ENCODE measurements at places on chromosomes 6 and 20.

GRCh38 chr6:110422444-110422822 is 7.1 kb upstream of the DDO start:
- no peak for ATAC-seq

DNA sequence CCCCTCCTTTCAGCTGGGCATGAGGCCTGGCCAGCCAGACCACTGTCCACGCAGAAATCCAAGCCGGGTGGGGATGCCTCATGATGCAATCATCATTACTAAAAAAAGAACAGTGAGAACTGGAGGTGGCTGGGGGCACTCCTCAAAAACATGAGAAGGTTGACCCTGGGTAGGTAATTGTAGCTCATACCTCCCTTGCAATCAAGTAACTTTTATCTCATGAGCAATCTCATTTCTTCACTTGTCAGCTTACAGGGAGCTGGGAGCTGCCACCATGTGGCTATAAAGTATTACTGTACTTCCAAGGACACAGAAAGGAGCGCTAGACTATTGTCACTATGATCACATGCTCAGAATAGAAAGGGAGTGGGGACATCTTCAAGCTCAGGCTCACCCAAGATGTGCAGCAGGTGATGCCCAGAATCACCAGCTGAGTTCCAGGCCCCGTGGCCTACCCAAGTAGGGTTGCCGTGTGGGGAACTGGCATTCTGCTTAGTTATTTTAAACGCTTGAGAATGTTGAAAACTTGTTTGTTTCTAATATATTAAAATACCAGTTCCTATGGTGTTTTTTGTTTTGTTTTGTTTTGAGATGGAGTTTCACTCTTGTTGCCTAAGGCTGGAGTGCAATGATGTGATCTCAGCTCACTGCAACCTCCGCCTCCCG is 3.0 kb upstream of the CDH26 start:
- peak; percentile 71 for ATAC-seq

DNA sequence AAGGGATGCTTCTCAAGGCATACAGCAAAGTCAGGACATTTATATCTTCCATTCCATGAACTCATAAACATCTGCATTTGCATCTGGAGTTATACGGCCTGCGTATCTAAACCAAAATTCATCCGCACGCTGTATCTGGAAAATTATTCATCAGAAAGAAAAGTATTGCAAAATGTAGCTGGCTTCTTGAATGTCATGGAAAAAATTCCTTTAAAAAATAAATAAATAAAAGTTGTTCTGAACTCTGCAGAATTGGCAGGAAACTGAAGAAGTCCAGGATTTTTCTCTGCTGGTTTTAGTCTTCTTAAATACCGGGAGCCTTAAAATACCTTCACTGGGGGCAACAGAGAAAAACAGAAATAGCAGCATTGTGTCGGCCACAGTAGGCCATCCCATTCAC is 23.7 kb upstream of the FOXF2 start:
- ATAC-seq, result no peak

GRCh38 chr6:132919045-132919860 is 104.9 kb downstream of the RPS12 start:
- no peak for ATAC-seq

DNA sequence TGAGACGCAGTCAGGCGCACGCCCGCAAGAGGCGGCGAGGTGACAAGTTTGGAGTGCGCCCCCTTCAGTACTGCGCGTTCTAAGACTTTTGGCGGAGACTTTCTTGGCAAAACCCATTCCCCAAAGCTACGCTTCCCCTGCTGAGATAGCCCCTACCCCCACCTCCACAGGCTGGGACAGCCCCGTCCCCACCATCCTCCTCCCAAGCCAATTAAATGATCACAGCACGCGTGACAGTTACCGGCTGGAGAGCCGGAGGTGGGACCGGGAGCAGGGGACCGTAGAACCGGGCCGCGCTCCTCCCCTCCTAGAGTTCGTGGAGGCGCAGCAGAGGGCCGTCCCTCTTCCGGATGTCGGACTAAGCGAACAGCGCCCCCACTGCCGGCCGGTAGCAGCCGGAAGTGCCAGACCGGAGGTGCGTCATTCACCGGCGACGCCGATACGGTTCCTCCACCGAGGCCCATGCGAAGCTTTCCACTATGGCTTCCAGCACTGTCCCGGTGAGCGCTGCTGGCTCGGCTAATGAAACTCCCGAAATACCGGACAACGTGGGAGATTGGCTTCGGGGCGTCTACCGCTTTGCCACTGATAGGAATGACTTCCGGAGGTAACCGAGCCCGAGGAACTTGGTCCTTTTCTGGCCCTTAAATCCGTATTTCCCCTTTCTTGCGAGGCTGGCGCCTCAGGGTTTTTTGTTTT is at the start of gene TOMM6:
TSS of gene TOMM6 (plus strand) at position 476 of the 699 bp plus-strand sequence. CDS start at position 480, 4 bp downstream.
- peak; percentile 88 for ATAC-seq

- no peak for ATAC-seq
Measured at GRCh38 chr6:142612956-142613355, 311.1 kb downstream of the ADGRG6 start.

GRCh38 chr20:25338112-25339023 is 52.3 kb downstream of the ABHD12 start:
- no peak for ATAC-seq

- no peak for ATAC-seq
Measured at GRCh38 chr20:43832961-43833360, 81.7 kb upstream of the TOX2 start.

- ATAC-seq, result peak; percentile 74
Measured at GRCh38 chr6:42555477-42556457, 8.1 kb upstream of the UBR2 start.

GRCh38 chr20:1301031-1301529 is 27.9 kb downstream of the SDCBP2 start:
- ATAC-seq, result peak; percentile 42

DNA sequence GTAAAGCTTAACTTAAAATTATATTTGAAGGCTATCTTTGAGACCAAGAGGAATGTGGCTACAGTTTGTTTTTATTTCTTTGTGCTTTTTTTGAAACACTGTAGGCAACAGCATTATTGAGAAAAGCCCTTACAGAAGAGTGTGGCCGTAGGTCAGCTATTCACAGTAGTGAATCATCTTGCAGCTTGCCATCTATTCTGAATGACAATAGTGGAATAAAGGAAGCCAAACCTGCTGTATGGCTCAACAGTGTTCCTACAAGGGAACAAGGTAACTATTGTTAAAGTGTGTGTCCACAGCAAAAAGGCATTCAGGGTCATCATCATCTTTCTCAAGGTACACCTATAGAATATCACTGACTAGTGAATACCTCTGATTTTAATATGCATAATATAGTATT is 88.5 kb downstream of the KIZ start:
- ATAC-seq, result no peak

GRCh38 chr6:127475135-127475822 is 16.1 kb upstream of the KIAA0408 start:
- no peak for ATAC-seq

- no peak for ATAC-seq
Measured at GRCh38 chr6:111444794-111445193, 38.2 kb downstream of the REV3L start.

All from SK-N-SH treated with all-trans-retinoic acid at 6 μM for 48 hours (cell line).